GM12891 (cell line): ENCODE measurements at places on chromosomes 7 and 10.

GRCh38 chr7:33339074-33339790 lies 209.9 kb downstream of the BBS9 start:
- DNase-seq = no peak

DNA sequence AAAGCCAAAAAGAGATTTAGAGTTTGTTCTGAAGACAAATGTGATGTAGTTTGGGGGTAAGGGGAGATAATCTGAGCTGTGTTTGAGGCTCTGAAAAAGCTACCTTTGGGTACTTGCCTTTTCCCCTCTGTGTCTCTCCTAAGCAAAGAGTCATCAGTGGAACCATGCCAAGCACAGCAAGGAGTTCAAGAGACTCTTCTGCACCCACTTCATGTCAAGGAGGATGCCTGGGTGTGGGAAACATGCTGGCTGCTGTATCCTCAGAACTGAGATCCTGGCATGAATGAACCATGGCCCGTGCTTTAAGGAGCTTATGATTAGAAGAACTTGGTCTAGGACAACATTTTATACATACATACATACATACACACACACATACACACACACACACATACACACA lies 142.9 kb downstream of the NOC3L start:
- DNase-seq = no peak

DNA sequence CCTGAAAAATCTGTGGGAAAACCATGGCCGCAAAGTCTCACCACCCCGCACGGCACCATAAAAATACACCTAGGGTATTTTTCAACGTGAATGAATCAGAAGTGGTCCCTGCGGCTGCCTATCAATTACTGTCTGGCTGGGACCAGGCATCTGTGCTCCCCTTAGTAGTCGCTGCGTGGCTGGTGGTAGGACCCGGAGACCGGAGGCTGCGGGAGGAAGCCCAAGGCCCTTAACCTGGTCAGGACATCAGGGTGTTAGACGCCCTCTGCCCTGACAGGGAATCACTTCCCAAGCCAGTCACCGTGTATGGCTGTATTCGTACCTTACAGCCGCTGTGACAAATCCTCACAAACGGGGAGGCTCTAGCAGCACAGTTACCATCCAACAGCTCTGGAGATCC lies 141.5 kb upstream of the PPP2R2D start:
- no peak for DNase-seq

DNA sequence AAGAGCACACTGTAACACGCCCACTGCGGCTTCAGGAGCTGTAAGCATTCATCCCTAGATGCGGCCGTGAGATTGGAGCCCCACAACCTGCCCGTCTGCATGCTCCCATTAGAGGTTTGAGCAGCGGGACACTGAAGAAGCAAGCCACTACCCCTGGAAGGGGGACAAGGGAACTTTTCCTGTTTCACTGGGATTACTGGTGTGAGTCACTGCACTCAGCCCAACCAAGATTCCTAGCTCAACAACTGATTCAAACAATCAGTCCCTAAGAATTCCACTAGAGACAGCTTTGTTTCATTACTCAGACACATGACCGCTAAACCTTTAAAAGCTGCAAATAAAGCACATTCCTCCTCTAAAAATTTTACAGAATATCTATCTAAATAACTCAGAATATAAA lies 69.8 kb downstream of the ORC5 start:
- no peak for DNase-seq

DNA sequence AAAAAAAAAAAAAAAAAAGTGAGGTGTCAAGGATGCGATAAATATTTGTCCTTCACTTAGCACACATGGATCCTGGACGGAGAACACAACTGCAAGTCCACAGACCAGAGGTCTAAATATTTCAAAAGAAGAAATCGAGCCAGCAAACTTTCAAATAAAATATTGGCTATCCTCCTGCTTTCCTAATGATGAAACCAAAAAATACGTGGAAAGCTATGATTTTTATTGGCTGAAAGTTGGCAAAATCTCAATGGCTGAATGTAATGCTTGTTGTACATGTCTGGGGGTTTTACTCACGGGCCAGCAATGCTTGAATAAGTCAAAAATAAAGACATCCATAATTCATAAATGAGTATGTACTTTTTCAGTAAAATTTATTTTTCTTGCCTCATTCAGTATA lies 19.0 kb upstream of the MGMT start:
- DNase-seq = no peak

- DNase-seq = no peak
Measured at GRCh38 chr10:71980181-71981014, 16.2 kb downstream of the CHST3 start.

DNA sequence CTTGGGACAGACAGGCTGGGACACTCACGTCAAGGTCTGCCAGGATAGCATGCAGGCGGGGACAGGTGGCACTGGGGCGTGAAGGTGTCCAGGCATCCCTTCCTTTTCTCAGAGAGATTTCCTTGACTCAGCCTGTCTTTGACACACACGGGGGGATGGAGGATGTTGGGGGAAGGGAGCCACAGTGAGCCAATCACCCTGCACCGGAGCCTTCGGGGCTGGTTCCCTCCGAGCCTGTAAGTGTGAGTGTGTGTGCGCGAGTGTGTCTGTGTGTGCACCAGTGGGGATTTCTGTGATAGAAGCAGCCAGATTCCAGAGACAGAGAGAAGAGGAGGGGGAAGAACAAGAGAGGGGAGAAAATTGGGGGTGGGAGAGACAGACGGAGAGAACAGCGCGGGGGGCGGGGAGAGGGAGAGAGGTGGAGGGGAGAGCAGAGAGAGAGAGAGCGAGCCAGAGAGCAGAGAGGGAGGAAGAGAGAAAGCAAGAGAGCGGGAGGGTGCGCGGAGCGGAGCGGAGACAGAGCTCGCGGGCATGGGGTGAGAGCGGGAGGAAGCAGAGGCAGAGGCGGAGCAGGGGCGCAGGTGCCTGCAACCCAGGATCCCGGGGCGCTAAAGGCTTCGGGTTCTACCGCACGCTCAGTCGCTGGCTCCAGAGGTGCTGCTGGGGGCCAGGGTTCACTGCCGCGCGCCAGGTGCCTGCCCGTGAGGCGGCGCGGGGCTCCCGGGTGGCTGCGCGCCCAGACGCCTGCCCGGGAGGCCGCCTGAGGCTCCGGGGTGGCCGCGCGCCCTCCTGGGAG lies 466 bp upstream of the GPR26 start:
- DNase-seq = no peak

- DNase-seq = no peak
Measured at GRCh38 chr10:37860494-37861190, 3.2 kb upstream of the ZNF248 start.

DNA sequence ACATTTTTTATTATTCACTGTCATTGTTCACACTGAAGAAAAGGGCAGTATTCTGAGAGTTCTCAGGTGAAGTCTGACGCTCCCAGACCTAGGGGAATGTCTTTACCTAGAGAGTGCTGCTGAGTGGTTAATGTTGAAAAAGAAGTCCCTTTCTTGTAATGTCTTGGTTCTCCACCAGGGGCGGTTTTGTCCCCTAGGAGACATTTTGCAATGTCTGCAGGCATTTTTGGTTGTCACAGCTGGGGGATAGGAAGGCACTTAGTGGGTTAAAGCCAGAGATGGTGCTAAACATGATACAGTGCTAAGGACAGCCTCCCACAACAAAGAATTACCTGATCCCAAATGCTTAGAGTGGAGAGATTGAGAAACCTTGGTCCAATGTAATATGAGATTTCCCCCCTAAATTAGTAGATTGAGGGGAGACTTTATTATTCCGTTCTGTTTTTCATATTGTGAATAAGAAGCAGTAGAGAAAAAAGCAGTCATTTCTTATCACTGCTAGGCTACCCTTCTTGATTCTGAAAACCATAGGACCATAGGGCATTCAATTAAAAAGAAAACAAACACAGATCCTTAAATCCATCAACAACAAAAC lies 13.1 kb downstream of the UMAD1 start:
- DNase-seq = no peak

DNA sequence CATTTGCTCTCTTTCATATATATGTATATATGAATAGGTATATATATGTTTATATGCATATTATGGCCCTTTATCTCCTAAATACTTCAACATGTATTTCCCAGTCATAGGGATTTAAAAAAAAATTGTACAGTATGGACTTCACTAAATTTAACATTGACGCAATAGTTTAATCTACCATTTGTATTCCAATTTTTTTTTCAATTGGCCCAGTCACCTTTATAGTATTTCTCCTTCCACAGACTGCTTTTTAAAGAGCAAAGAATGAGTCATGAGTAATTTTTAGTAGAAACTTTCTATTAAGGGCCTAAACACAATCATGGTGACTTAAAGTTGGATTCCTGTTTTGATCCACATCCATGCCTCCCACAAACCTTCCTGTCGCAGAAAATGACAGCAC lies 20.5 kb downstream of the CCSER2 start:
- DNase-seq = no peak

- no peak for DNase-seq
Measured at GRCh38 chr10:21130683-21131442, 233.8 kb upstream of the NEBL start.

DNA sequence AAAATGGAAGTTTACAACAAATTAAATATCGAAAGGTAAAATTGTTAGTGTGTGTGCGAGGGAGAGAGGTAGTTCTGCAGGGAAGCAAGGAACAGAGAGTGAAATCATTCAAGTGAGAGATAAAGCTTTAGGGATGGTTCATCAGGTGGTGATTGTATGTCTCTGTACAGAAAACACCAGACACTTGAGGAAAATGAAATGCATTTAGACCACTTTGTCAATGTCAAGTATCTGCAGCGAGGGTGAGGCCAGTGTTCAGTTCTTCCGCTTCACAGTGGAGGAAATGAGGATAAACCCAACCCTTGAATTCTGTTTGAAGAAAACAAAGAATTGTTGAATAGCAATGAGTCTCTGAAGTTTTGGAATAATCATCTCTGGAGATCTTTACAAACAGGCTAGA lies 14.4 kb upstream of the ITGB1 start:
- DNase-seq = no peak

- DNase-seq = no peak
Measured at GRCh38 chr10:89086801-89087521, 96.4 kb downstream of the FAS start.

DNA sequence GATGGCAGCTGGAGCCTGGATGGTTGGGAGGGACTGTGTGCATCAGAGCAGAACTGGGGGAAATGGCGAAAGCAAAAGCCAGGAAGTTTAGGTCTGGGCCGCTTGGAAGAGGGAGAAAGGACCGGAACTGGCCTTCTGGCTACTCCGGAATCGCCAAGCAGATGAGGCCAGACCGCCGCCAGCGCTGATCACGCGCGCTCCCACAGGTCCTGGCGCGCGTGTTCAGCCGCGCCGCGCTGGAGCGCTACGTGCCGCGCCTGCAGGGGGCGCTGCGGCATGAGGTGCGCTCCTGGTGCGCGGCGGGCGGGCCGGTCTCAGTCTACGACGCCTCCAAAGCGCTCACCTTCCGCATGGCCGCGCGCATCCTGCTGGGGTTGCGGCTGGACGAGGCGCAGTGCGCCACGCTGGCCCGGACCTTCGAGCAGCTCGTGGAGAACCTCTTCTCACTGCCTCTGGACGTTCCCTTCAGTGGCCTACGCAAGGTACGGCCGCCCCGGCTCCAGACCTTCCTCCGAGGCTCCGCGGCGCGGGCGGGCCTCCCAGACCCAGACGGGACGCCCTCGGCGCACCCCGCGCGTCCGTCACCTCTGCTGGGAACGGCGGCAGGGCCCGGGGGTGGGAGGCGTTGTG lies 2.0 kb downstream of the CYP26C1 start:
- DNase-seq = peak; percentile 80

DNA sequence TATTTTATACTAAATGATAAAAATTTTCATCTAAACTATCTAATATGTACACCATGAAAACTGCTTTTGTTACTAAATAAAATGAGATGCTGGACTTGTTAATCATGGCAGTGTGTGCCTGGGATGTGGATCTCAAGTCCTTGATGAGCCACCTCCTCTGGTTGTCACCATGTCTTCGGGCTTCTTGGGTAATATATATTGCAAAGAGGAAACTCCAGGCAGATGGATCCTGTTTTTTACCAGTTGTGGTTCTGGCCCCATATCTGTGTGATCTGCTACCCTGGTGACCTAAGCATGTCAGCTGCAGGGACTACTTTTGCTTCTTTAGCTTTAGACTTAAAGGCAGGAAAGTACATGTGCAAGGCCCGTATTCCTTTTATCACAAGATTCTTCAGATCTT lies 46.2 kb downstream of the TMEM60 start:
- no peak for DNase-seq

- DNase-seq = no peak
Measured at GRCh38 chr10:37704566-37704965, 152.8 kb downstream of the ZNF248 start.

GRCh38 chr7:44965441-44965903 lies 13.3 kb downstream of the MYO1G start:
- no peak for DNase-seq

- DNase-seq = peak; percentile 33
Measured at GRCh38 chr10:110643653-110644597, at the start of gene RBM20. RBM20 (plus strand) TSS chr10:110644336; CDS start chr10:110644455, 119 bp downstream.
